ENCODE measurements at places on chromosomes 13 and 19.

- no peak for DNase-seq
These were observed 72.2 kb downstream of the DPRX start for GRCh38 chr19:53704011-53704410.

- DNase-seq: peak; percentile 34
These were observed 68.9 kb upstream of the GPR183 start for GRCh38 chr13:99376132-99376531.

DNA sequence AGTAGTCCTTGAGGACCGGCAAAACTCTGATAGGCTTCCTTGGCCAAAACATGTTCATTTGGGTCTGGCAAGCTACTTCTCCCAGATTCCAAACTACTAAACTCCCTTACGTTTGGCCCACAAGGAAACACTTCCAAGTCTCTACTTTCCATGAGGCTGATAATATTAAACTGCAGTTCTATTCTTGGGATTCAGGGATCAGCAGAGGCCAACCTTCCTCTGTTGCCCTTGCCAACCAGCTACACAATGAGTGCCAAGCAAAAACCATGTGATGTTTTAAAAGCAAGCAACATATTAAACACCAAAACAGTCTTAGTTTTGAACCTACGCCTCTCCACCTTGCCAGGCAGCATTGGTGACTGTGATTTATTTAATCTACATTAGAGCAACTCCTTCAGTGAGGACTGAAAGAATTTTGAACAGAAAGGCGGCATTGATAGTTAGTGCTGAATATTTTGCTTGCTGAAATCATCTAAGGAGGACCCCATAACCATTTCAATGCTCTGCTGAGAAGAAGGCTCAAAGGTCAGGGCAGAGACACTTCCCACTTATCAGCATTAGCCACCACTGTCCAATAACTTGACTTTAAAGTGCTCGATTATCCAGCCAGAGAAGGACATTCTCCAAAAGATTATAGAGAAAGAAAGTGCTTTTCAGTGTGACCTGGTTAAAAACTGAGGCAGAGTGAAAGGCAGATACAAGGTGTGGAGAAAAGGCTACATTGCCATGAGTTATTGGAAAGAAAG, 287.1 kb downstream of the TBC1D4 start:
- DNase-seq: no peak

DNA sequence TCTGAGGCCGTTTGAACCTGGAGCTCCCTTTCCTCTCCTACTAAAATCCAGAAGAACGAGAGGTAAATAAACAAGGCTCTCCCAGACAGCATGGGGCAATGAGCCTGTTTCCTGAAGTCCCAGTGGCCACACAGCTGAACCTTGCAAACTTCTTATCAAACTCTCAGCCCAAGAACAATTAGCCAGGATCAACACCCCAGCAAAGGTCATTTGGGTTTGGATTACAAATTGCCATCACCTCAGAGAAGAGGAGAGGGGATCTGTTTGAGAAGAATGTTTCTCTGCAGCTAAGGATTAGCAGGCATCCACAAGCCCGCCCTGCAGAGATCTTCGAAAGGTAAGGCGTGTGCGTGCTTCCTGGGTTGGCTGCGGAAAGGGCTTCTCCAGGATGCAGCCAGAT, 201.9 kb upstream of the SOX1 start:
- DNase-seq: no peak

GRCh38 chr19:1455002-1455335, 5.0 kb downstream of the APC2 start:
- no peak for DNase-seq

GRCh38 chr13:34943436-34944273, 1.6 kb downstream of the NBEA start:
- no peak for DNase-seq

DNA sequence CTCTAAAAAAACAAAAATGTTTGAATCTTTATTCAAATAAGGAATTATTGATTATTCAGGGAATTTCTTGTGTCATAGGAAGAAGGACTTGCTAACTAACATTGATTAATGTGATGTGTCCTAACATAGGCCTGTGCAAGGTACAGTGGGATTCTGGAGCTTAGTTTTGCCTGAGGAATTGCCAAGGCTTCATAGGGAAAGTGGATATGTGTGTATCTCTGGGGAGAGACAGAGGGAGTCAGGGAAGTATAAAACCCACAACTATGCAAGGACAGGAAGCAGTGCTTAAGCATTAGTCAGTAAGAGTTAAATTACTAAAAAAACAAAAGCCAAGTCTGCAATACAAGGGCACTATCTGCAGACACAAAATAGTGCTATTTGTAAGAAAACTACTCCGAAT, 59.6 kb downstream of the WDFY2 start:
- no peak for DNase-seq

DNA sequence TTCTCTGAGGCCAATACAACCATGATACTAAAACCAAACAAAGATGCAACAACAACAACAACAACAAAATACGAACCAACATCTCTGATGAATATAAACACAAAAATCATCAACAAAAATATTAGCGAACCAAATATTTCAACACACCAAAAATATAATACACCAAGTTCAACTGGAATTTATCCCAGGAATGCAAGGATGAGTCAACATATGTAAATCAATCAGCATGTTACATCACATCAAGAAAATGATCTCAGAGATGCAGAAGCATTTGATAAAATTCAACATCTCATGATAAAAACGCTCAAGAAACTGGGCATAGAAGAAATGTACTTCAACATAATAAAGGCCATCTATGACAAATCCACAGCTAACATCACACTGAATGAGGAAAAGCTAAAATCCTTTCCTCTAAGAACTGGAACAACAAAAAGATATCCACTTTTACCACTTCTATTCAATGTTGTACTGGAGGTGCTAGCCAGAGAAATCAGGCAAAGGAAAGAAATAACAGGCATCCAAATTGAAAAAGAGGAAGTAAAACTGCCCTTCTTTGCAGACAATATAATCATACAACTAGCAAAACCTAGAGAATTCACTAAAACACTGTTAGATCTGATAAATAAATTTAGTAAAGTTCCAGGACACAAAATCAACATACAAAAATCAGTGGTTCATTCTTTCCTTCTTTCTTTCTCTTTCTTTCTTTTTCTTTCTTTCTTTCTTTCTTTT, 2448.7 kb upstream of the PCDH20 start:
- DNase-seq: no peak

GRCh38 chr13:95647321-95647720, 2.8 kb upstream of the DZIP1 start:
- DNase-seq: no peak

DNA sequence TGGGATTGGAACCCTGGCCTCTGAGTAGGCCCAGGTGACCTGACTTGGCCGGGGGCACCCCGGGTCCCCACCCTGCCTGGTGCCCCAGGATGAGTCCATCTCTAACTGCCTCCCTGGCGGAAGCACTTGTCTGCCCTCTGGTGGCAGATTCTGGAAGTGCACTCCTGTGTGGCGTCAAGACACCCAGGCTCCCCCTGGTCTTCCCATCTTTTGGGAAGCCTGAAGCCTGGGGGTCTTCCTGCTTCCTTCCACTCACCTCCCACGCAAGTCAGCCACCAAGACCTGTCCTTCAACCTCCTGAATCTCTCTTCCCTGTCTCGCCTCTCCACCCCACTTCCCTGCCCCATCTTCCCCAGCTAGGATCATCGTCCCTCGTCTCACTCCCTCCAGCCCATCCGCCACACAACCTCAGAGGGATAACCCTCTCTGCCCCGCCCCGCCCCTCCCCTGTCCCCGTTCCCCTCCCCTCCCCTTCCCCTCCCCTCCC, 7.4 kb downstream of the RABAC1 start:
- DNase-seq: no peak

DNA sequence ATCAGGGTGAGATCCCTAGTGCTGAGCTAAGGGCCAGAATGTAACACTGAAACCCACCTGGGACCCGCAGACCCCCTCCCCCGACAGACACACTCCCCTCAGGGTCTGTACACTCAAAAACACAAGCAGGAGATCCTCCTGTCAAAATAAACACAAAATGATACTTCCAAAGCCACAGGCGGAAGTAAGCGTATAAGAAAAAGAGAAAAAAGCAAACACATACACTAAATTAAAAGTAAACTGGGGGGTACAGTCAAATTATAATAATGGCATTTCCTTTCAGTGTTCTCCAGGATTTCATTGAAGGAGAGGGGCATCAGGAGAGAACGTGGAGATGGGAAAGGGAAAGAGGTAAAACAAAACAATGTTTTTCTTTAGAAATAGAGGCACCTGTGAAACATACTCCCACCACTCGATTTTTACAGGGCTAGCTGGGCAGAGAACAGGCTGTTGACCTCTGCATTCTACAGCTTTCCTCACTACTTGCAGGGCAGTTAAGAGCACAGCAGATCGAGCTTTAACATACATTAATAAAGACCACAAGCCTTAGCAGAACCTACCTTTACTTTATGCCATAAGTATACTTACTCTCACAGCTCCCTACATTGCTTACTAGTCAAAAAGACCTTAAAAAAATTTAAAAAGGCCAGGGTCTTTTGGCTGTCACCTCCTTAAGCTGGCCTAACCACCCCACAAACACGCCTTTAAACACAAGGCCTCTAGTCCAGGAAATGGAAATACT, 5.3 kb downstream of the ZIC5 start:
- DNase-seq: no peak

GRCh38 chr19:47209319-47210179, 21.4 kb downstream of the BBC3 start:
- DNase-seq: no peak

DNA sequence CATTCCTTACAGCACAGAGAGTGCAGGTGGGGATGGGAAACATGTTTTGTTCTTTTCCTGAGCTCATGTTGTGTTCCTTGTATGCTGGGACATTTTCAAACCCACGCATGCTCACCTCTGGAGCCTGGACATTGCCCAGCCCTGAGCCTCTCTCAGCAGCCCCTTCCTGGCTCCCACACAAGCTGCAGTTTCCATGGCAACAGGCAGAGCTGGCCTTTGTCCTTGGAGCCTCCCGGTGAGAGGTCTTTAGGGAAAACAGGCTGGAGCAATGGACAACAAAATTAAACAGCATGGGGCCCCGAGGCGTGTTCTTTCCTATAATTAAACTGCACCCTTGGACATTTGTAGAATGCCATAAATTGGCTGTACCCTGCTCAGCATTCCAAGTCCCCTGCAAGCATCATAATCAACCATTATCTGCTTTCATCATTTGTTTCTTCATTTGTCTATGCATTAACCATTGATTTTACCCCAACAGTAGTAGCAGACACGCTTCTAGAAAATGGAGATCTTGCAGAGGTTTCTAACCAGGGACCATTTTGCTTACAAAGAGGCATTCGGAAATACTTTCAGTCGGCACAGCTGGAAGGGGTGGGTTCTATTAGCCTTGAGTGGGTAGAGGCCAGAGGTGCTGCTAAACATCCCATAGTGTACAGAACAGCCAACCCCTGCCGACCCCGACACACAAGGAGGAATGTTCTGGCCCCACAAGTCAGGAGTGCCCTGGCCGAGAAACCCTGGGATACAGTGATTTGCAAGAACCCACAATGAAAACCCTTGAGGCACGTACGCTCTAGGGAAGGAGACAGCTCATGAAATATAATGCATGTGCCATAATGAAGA, 133.4 kb upstream of the PEG3 start:
- DNase-seq: no peak

DNA sequence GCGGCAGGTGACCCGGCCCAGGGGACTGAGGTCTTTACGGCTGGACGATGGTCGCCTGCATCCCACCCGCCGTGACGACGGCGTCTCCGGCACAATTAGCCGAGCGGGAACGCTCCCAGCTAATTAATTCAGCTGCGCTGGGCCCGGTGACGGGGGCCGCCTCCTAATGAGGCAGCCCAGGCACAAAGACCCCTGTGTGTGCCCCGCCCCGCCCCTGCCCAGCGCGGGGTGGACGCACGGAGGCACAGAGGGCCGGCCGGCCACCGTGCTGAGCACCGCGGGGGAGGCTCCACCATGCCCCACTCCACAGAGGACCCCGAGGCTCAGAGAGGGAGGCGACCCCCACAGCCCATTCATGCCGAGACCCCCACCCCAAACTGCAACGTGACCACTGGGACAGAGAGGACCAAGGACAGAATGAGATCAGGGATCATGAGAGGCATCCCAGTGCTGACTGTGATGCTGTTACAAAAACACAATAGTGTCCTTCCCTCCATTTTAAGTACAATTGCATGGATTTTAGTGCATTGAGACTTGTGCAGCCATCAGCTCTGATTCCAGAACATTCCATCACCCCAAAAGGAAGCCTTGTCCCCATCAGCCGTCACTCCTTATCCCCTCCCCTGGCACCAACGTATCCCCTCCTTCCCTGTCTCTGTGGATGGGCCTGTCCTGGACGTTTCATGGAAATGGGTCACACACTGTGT, 17.0 kb downstream of the EFNA2 start:
- DNase-seq: no peak

GRCh38 chr13:110521296-110521680, 40.2 kb downstream of the RAB20 start:
- DNase-seq: no peak

- no peak for DNase-seq
These were observed 53.9 kb upstream of the GAS6 start for GRCh38 chr13:113917594-113918371.

DNA sequence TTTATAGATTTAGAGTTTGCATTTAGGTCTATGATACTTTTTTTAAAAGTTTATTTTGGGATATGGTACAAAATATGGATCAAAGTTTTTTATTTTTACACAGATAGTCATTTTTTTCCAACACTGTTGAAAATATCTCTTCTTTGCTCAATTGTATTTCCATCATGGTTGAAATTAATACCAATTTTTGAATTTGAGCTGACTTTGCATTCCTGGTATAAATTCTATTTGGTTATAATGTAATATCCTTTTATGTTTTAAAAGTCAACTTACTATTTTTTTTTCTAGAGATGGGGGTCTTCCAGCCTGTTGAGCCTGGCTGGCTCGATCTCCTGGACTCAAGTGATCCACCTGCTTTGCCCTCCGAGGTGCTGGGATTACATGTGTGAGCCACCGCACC, 620.1 kb downstream of the OLFM4 start:
- no peak for DNase-seq

DNA sequence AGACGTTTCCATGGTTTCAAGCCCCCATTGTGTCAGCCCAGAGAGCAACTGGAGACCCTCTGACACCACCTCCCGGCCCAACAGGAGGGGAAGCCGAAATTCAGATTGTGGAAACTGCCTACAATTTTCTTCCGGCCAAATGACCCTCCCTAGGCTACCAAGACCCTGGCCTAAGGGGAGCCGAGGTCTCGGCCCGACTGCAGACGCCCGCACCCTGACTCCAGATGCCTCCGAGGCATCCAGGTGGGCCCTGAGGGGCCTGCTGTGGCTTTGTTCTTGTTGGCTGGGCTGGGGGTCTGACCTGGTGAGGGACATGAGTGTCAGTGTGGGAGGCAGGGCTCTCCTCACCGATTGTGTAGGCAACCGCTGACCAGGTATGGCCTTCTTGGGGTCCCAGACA, 9.6 kb downstream of the MEX3D start:
- DNase-seq: no peak

GRCh38 chr19:12364391-12365235, 870 bp downstream of the ZNF442 start:
- no peak for DNase-seq

GRCh38 chr13:77079902-77080413, 53.0 kb upstream of the FBXL3 start:
- no peak for DNase-seq

- DNase-seq: no peak
These were observed 92.0 kb downstream of the CAB39L start for GRCh38 chr13:49351871-49352270.

GRCh38 chr13:22387899-22388298, 717.0 kb downstream of the FGF9 start:
- DNase-seq: no peak
